Right lung (tissue), 10 donors: ENCODE measurements at places on chromosomes 16 and 17.

DNA sequence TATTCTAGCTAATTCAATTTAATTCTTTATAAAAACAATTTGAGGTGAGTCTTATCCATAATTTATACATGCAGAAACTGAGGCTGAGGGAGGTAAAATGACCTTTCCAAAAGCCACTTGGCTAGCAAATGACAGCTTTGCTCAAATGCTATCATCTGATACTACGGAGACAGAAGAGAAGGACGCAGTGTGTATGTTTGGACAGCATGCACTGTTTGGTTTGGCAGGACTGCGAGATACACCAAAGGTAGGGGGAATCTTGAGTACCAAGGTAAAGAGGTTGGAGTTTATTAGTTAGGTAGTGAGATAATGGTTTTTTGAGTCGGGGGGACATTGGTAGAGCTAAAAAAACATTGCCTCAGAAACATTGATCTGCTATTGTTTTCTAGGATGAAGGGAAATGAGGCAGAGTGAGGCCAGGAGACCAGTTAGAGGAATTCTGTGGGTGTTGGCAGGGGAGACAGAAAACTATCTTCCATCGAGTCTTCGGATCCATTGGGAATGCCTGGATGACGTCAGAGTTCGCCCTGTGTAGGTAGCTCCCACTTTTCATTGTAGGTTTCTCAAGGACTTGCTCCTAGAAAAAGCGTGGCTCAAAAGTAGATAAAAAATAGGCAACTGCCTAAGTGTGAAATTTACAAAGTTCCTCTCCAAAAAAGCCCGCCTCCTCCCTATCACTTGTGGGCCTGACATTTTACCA lies 2.5 kb upstream of the HS3ST4 start:
- DNase-seq, result no peak

DNA sequence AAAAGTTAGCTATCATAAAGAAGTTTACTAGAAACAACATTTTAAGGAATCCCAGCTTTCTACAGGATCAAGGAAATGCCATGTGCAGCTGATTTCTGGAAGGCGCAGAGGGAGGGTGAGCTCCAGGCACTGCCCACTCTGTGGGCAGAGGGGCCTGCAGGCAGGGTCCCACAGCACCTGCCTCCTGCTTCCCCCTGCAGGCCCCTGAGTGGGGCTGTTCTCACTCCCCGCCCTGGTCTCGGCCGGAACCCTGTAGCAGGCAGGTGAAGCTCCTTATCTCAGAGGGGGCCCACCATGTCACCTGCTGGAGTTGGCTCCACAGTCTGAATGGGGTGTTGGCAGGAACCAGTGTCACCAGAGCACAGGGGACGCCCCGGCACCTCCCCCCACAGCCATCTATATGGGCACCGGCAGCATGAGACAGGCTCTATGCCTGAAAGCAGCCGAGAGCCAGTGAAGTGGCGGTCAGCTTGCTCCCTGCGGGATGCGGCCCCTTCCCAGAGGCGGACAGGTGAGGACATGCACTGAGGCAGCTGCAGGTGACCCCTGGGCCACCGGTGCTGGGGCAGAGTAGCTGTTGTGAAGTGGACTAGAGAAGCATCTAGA lies 47.6 kb upstream of the FASN start:
- DNase-seq, result no peak

DNA sequence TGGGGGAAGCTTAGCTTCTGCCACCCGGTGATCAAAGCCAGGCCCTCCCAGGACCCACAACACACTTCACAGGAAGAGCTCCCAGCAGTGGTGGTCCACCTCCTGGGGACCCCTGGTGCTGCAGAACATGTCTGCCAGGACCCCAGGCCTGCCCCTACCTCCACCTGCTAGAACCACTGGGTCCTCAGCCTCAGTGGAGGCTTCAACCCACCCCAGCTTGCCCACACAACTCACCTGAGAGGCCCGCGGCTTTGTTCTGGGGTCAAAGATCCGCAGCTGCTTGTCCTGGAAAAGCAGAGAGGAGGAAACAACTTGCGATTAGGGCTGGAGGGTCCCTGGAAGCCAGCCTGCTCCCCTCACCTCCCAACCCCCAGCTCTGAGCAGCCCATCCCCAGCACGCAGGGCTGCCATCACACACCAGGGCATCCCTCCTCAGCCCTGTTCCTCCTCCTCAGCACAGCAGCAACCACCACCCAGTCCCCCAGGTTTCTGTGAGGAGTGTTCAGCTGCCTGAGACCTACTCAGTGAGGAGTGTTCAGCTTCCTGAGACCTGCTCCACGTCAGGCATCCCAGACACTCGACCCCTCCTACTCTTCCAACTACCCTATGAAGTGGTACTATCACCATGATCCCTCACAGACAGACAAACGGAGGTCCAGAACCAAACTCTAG lies 21.2 kb downstream of the CORO7 start:
- DNase-seq, result no peak

DNA sequence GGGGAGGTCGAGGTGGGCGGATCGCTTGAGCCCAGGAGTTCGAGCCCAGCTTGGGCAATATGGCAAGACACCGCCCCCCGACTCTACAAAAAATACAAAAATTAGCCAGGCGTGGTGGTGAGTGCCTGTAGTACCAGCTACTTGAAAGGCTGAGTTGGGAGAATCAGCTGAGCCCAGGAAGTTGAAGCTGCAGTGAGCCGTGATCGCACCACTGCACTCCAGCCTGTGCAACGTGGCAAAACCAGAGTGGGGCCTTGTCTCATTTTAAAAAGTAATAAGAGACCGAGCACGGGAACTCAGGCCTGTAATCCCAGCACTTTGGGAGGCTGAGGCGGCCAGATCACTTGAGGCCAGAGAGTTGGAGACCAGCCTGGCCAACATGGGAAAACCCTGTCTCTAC lies 24.4 kb upstream of the ABCC1 start:
- no peak for DNase-seq

DNA sequence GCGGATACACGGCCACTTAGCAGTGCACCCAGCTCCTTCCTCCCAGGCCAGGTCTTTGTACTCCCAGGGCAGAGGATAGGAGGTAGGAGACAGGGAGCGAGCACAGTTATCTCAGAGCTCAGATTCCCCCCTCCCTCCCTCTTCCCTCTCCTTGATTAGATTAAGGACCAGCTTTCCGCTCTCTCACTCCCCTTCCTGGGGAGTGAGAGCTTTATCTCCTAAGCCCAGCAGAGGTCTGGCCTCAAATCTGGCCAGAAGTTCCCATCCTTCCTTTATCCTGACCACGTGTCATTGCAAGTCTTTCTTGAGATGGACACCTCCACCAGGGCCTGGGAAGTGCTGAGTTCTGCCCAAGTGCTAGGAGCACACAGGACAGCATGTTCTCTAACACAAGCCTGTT lies 5.1 kb downstream of the ARL4D start:
- DNase-seq, result no peak

DNA sequence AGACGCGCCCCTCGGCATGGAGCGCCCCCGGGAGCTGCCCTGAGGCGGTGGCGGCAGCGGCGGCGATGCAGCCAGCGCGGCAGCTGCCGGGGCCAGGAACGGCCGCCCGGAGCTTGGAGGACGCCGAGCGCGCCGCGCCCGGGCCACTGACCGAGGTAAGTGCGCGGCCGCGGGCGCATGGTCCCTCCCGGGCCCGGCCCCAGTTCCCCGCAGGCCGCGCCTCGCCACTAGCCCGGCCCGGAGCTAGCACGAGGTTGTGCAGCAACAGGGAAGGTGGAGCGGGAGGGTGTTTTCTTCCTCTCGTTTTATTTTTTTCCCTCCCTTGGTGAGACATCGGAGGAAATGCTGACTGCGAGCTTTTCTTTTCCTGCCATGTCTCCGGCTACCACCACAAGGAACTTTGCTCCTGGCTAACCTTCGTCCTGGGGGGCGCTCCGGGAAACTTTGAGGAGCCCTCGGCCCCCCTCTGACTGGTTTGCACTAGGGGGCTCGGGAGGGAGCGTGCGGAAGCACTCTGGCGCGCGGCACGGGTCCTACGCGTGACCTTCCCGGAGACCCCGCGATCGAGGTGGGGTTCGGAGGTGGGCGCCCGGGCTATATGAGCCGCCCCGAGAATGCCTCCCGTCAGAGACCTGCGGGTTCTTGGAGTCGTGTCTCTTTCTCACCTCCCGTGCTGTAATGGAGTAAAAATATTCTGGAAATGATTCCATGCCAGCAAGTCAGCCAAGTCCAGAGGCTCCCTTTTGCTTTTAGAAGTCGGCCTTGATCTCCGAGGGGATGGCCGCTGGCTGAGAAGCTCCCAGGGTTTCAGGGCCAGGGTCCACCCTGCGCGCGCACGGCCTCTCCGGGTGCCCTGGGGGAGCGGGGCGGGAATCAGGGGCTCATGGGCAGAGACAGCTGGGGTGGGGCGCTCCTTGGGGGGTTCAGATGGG lies 868 bp downstream of the KCNJ12 start:
- peak; percentile 14 for DNase-seq

DNA sequence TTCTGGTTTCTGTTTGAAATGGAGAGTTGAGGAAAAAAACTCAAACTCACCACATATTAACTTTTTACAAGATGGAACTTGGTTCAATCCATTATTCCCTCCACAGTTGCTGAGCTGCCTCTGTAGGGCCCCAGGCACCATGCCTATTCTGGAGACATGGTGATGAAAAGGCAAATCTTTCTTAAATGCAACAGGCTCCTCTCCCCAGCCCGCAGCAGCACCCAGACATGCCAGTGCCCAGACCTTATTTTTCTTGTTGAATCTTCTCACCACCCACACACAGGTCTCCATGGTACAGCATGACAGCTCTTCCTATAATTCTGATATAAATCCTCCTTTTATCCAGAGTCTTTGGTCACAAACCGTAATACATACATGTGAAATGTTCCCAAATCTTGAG lies 7.6 kb downstream of the CYTH1 start:
- DNase-seq, result no peak

GRCh38 chr16:8740775-8741355 lies 56.6 kb downstream of the TMEM186 start:
- no peak for DNase-seq

- DNase-seq, result no peak
These were observed 66.1 kb upstream of the HS3ST4 start for GRCh38 chr16:25625620-25626019.

GRCh38 chr17:348692-349425 lies 3.7 kb downstream of the RPH3AL start:
- DNase-seq, result no peak

DNA sequence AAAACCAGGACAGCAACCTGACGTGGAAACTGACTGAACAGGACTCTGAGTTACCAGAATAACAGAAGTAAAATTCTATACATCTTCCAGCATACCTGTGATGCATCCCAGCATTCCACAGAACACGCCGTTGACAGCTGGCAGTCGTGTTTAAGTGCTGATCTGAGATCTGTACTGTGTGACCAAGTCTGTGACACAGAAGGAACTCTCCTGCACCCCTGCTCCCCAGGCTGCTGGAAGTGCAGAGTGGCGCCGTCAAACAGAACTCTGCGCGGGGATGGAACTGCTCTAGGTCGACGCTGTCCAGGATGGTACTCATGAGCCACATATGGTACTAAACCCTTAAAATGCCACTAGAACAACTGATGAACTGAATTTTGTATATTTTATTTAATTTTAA lies 804 bp upstream of the ITGAE start:
- DNase-seq, result no peak

DNA sequence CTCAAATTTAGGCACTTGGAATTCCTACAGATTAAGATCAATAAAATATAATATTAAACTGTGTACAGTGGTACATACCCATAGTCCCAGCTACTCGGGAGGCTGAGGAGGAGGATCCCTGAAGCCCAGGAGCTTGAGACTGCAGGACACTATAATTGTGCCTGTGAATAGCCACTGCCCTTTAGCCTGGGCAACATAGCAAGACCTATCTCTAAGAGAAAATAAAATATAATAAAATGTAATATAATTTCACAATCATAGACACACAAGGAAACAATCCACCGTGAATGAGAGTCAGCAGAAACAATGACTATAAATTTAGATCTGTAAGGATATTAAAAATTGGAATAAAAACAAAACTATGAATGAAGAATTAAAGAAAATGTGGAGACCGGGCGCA lies 10.0 kb upstream of the TNK1 start:
- no peak for DNase-seq

DNA sequence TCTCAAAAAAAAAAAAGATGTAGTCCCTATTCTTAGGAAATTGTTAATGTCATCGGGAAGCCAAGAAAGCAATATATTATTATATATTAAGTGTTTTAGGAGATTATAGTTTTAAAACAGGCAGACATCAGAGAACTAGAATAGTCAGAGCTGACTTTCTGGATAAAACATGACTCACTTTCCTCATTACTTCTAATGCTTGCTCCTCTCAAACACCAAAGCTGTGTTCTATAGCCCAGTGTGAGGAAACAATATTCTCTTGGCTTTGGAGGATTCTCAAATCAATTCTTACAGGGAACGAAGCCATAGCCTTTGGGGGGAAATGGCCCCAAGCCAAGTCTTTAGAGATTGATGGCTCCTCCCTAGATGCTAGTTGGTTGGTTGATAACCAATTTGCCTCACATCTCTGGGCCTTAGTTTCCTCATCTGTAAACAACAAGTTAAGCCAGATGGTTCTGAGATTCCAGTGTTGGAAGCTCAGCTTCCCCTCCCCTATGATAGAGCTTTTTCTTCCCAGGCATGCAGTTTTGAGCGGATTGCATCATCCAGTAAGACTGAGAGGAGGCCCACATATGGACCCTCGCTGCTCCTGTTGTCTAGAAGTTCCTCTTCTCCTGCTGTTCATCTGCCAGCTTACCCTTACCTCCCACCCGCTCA lies 12.4 kb downstream of the NMT1 start:
- peak; percentile 29 for DNase-seq

- DNase-seq, result no peak
These were observed 12.5 kb upstream of the SLC13A2 start for GRCh38 chr17:28460901-28461300.

- no peak for DNase-seq
These were observed 14.6 kb downstream of the ATP5PD start for GRCh38 chr17:75031972-75032719.

DNA sequence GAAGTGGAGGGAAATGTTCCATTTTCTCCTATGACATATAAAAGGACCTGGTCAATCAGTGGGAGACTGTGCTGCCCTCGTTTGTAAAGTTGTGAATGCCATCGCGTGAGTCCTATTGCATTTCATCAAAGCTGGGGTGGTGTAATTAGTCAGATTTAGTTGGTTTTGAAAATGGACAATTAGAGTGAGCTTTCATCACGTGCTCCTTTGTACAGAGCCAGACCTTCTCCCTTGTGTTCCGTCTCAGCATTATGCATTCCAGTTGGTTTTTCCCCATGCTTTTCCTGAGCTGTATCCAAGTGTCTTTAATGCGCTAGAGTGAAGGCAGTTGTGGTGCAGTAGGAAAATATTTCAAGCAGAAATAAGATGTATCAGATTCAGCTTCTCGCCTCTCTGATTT lies 10.4 kb downstream of the SEC14L1 start:
- no peak for DNase-seq

GRCh38 chr17:59373882-59374495 lies 42.5 kb downstream of the YPEL2 start:
- no peak for DNase-seq

DNA sequence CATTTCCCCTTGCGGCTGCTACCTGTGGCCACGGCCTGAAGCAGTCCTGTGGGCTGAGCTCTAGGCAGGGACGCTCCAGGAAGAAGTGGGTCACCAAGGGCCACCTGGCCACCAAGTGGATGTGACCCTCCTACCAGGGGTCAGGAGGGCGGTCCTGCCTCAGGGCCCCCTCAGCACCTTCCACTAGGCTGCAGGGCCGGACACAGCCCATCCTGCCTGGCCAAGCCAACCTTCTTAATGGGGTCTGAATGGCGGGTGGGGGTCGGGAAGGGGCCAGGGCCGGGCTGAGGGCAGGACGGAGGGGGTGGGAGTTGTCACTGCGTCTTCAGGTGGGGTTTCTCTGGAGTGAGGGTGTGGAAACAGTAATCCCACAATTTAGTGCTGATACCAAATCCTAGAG lies 13.2 kb upstream of the MLKL start:
- DNase-seq, result no peak

- DNase-seq, result no peak
These were observed 484.9 kb downstream of the WWOX start for GRCh38 chr16:78584213-78584860.
